ENCODE measurements at places on chromosomes 16 and 17. TPM values are rescaled to one million over a fixed set of nuclear protein-coding genes. Genes with fewer than 3 reads are reported as not detected.

The CDH13 gene
- total RNA-seq, result not detected

The KRT14 gene
- total RNA-seq, result not detected

The YBX2 gene
- not detected for total RNA-seq

The PRKCB gene
- 109 TPM for total RNA-seq

The ABCA3 gene
- total RNA-seq, result 10.0 TPM

The FAM234A gene
- total RNA-seq, result 18.0 TPM

The WNT3 gene
- not detected for total RNA-seq

The EME1 gene
- 32.9 TPM for total RNA-seq

The KCNH6 gene
- total RNA-seq, result not detected

The DBNDD1 gene
- total RNA-seq, result 0.18 TPM

The CDC6 gene
- total RNA-seq, result 130 TPM

The SLFN14 gene
- total RNA-seq, result 0.10 TPM

The QPRT gene
- total RNA-seq, result 6.3 TPM

The FAM171A2 gene
- 0.29 TPM for total RNA-seq

The STH gene
- total RNA-seq, result not detected

The FBF1 gene
- total RNA-seq, result 20.0 TPM

The ZFPM1 gene
- 20.6 TPM for total RNA-seq

The PRSS33 gene
- total RNA-seq, result not detected

The ADAP2 gene
- total RNA-seq, result 0.75 TPM

The NUPR1 gene
- total RNA-seq, result not detected

The CIAPIN1 gene
- 98.0 TPM for total RNA-seq

The NOG gene
- not detected for total RNA-seq

The SDK2 gene
- 0.44 TPM for total RNA-seq

The PRR29 gene
- 0.44 TPM for total RNA-seq

The C17orf78 gene
- not detected for total RNA-seq

The SLC5A10 gene
- not detected for total RNA-seq

The STX8 gene
- 47.2 TPM for total RNA-seq

The RHBDL1 gene
- 0.71 TPM for total RNA-seq

The DNAI2 gene
- total RNA-seq, result 0.12 TPM

Data from activated T-helper 1 cell treated with anti-CD3 and anti-CD28 coated beads, Interleukin-12 subunit alpha, Interleukin-12 subunit beta, Interleukin-2, Interleukin-4 antibody, amounts not matched to agents 30 ng/mL and 10 ng/mL and 1 ng/mL, durations not matched to agents 14 hours and 24 hours and 36 hours (primary cell).